CD4-positive, alpha-beta T cell treated with Interleukin-17A for 1 hour (primary cell): ENCODE measurements at places on chromosomes 6 and 20.

DNA sequence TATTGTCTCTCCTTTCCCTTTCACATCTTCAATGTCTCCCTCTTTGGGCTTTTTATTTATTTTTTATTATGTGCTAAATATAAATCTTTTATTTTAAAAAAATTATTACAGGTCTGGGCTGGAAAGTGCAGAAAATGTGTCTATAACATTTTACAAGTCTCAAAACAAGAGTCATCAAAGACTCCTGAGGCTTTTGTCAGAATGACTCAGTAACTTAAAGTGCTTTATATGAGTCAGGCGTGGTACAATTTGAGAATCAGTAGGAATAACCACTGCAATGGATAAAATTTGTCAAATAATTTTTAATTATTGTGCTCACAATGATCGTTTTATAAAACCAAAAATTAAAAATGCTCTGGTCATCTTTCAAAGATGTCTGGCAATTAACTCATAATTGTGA lies 193.9 kb downstream of the MMUT start:
- DNase-seq, result no peak

GRCh38 chr6:14950103-14950969 lies 295.5 kb upstream of the JARID2 start:
- DNase-seq, result no peak

GRCh38 chr6:42239333-42239732 lies 21.7 kb upstream of the MRPS10 start:
- DNase-seq, result no peak

- DNase-seq, result no peak
These were observed 308.2 kb upstream of the PRND start for GRCh38 chr20:4413314-4414049.

DNA sequence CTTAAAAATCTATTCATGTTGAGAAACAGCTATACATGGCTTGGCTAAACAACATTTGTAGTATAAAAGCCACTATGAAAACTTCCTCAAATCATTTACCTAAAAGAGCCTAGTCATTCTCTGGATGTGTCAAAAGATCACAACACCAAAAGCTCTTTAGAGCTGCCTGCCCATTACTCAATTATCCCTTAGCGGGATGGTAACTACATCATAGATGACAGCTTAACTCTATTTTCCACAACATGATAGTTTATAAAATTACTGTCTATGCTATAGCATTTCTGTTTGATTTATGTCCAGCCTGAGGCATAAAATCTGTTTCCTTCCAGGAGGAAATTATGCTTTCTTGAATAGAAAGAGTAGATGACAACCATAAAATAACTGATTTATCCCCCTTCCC lies 777.6 kb upstream of the HS3ST5 start:
- DNase-seq, result no peak

DNA sequence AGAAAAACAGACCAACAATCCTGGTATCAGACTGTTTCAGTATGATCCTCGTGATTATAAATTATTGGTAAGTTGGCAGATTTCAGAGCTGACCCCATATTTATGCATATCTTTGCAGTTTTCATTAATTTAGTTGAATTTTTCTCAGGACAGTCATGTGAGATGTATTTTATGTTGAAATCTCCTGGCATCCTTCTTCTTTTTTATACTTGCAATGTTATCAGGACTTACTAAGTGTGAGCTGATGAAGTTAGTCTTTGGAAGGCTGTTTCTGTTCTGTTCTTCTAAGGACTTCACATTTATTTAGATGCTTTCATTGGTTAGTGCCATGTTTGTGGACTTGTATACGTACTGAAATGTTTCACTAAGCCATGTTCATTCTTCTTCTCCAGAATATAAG lies 17.2 kb downstream of the SMPDL3A start:
- DNase-seq, result no peak

GRCh38 chr6:43860285-43860684 lies 90.3 kb downstream of the VEGFA start:
- DNase-seq, result no peak

- DNase-seq, result no peak
These were observed 152.9 kb downstream of the INSM1 start for GRCh38 chr20:20520776-20521175.

DNA sequence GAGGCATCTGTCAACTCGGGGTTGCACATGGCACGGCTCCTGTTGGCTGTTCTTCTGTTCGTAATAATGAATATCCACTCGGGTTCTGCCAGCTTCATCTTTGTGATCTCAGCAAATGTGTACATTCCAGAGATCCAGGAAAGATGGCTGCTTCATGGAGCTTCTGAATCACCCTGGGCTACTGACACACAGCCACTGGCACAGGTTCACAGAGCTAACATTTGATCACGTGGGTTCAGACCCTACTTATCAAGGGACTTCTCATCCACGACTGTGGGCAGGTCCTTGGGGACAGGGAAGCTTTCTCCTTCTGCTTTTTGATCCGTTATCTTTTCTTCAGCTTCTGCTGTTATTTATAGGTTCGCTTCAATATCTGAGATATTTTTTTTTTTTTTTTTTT lies 18.1 kb downstream of the PPP1R3G start:
- DNase-seq, result no peak

GRCh38 chr6:1554476-1555310 lies 55.0 kb upstream of the FOXC1 start:
- peak; percentile 68 for DNase-seq

DNA sequence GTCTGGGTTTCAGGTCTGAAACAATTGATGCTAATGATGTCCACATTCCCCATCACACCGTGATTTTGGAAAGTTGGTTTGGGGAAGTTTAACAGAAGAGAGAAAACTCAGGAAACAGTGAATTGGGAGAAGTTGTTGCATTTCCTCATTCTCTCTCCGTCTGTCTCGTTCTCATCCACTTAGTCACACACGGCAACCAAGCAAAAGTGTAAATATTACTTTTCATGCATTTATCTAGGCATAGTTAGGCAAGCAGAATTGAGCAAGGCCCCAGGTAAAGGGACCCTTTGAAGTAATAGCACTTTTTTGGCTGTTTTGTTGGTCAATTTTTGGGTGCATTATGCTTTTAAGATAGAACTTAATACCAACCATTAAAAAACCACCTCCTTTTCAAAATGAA lies 137.0 kb upstream of the SULF2 start:
- DNase-seq, result no peak
